Sigmoid colon (tissue), 7 donors: ENCODE measurements at places on chromosomes 4 and X.

- no peak for DNase-seq
These were observed 83.0 kb downstream of the EIF4E start for GRCh38 chr4:98845960-98846359.

DNA sequence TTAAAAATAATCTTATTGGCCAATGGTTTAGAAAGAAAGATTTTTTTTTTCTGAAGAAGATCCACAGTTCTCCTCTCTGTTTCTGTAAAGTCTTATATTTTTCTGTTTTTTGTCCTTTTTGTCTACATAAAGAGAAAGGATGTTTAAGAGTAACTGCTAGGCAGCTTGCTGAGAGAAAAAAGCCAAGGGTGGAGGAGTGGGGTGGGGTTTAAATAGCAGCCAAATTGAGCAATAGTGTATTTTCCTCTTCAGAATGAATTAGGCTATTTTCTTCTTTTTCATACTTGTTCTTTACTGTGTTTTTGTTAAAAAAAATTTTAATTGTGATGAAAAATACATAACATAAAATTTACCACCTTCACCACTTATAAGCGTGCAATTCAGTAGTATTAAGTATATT, 224.6 kb downstream of the SOWAHB start:
- no peak for DNase-seq

- DNase-seq = no peak
These were observed 96.2 kb upstream of the APOOL start for GRCh38 chrX:84907324-84907968.

DNA sequence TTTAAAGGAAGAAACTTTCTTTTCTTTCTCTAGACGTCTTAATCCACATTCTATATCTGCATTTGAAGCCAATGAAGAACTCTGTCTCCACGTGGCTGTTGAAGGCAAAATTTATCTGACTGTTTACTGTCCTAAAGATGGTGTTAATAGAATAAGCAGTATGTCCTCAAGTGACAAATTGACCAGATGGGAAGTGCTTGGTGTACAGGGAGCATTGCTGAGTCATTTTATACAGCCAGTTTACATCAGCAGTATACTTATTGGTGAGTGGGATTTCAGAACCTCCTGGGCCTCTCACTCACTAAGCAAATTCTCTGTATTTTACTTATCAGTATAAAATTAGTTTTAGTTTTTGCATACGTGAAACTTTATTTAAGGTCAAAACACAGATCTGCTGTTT, 33.7 kb downstream of the ADAD1 start:
- no peak for DNase-seq
